ENCODE measurements at places on chromosomes 16 and 17. TPM values are rescaled to one million over a fixed set of nuclear protein-coding genes. Genes with fewer than 3 reads are reported as not detected.

GRCh38 chr17:20270369-20270768, 197.0 kb downstream of the LGALS9B start:
- DNase-seq = no peak

DNA sequence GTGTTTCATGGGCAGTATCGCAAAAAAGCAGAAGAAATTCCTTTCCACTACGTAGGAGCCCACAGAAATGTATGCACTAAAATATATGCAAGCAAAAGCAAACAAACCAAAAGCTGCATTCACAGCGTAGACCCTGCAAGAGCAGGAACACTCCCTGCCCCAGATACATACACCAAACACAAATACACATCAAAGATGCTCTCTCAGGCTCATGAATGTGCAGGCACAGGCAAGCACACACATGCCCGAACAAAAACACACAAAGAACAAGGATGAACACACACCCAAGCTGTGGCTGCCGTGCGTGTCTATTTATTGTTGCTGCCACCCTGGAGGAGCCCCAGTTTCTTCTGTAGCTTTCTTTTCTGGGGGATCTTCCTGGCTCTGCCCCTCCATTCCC, 1.7 kb downstream of the NUPR1 start:
- no peak for DNase-seq

Gene KRTAP1-5
- not detected for total RNA-seq

Gene PERCC1
- 0.31 TPM for total RNA-seq

- DNase-seq = no peak
Measured at GRCh38 chr16:67120025-67120424, 10.3 kb downstream of the PHAF1 start.

GRCh38 chr17:31216031-31216751, 80.8 kb downstream of the OMG start:
- no peak for DNase-seq

DNA sequence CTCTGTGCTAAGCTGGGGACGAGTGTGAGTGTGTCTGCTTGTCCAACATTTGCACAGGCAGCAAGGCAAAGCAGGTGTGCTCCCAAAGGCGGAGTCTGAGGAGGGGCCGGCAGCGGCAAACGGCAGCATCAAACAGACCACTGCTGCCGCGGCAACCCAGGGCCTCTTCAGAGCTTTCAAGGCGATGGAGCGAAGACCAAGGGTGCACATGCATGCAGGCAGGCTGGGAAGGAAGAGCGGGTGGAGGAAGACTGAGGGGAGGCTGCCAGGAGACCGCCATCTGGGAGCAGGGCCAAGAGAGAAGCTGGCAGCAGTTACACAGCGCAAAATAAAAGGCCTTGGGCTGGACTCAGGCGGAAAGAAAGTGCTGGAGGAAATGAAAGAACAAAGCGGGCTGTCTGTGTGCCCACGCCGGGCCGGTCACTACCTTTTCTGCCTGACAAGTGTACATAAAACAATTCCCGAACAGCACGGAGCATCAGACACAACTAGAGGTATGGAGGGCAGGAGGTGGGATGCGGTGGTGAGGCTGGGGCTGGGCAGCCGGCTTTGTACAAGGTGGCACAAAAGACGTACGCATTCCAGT, 8.5 kb downstream of the TIMM22 start:
- DNase-seq = no peak

Gene KRTAP16-1
- 0.15 TPM for total RNA-seq

DNA sequence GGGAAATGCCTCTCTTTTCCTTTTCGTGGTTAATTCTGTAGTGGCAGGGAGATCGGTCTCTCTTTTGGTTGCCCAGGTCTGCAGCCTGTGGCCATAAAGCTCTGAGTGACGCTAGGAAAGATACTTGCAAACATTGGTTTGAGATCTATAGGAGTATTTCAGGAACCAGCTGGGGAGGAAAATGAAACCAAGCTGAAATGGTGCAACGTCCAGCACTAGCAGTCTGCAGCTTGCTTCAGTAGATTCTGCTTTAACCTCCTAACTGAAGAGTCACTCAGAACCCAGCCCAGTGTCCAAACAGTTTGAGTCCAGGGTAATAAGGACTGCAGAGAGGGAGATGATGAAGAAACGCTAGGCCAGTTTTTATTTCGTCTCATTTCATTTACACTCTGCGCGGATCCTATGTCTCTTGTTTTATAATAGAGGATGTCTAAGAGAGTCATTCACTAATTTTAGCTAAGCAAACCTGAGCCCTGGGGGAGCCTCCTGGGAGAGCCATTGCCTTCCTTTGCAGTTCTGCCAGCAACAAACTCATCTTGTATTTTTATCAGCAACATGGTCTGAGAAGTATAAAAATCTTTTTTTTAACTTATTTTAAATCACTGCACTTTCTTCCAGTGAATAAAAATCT, 12.0 kb downstream of the SP2 start:
- no peak for DNase-seq

Gene MYH13
- total RNA-seq = not detected

GRCh38 chr16:694863-695354, 4.7 kb upstream of the WDR24 start:
- DNase-seq = no peak

- DNase-seq = no peak
Measured at GRCh38 chr17:29705386-29705785, 82.7 kb upstream of the CORO6 start.

DNA sequence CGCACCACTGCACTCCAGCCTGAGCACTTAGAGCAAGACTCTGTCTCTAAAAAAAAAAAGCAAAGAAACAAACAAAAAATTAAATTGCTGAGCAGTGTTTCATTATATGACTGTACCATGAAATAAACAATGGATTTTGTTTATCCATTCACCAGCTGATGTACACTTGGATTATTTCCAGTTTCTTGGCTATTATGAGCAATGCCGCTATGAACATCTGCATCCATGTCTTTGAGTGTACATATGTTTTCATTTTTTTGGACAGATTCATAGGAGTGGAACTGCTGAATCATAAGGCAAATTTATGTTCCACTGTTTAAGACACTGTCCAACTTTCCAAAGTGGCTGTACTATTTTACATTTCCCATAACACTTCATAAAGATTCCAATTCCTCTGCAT, 8.0 kb downstream of the RNF157 start:
- DNase-seq = no peak

DNA sequence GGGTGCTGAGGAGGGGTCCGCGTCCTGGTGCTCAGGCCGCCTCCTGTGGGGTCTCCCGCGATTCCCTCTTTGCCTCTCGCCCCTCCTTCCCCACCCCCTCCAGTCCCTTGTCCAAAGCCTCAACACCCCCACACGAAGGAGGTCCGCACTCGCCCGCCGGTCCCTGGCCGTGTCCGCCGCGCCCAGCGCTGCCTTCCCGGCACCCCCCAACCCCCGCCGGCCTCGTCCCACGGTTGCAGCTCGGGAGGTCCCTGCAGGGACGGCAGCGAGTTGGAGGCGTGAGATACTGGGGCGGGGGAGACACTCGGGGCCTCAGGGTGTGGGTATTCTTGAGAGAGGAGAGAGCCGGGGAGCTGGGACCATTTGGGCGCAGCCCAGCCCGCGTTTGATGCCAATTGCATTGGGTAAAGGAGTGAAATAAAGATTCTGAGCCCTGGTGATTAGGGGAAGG, 468 bp downstream of the FLYWCH2 start:
- peak; percentile 12 for DNase-seq

Gene ITGA2B
- total RNA-seq = 1.1 TPM

Gene LDHD
- total RNA-seq = 0.33 TPM

DNA sequence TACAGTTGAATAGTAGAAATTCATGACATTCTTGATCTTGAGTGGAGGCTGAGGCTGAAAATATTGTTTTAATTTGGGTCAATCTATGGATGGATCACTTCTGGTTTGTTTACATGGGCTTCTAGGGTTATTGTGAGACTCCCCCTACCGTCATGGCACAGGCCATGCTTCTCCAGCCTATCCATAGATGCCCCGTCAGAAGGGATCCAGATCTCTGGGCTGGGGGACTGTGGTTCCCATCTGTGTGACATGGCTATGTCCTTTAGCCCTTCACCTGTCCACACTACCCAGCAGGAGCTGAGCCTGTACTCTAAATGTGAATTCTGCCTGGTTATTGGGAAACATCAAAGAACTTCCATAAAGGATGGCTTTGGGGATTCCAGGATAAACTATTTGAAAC, 160.4 kb downstream of the ABCC12 start:
- no peak for DNase-seq

DNA sequence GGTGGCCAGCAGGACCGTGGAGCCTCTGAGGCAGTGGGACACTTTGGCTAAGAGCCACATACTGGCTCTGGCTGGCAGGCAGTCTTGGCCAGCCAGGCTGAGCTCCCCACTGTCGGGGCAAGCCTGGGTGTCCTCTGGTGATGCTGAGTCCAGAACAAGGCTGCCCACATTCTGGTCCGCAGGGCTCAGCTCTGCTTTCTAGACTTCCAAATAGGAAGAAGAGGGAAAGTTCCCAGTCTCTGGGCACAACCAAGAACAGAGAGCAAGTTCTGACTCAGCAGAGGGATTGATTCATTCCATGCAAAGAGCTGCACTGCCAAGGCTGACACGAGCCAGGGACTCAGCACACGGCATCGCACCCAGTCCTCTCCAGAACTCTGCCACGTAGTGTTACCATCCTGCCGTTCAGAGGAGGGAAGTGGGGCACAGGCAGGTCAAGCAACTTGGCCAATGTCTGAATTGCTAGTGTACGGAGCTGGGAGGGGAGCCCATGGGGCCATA, 58.9 kb downstream of the NOS2 start:
- no peak for DNase-seq

GRCh38 chr17:73122953-73123605, 30.6 kb upstream of the SLC39A11 start:
- DNase-seq = no peak

GRCh38 chr16:16121185-16121727, 102.0 kb downstream of the ABCC6 start:
- DNase-seq = no peak

- DNase-seq = no peak
Measured at GRCh38 chr17:59627274-59627673, 7.6 kb downstream of the CLTC start.

GRCh38 chr16:79601931-79602627, 1.5 kb upstream of the MAF start:
- DNase-seq = peak; percentile 90

DNA sequence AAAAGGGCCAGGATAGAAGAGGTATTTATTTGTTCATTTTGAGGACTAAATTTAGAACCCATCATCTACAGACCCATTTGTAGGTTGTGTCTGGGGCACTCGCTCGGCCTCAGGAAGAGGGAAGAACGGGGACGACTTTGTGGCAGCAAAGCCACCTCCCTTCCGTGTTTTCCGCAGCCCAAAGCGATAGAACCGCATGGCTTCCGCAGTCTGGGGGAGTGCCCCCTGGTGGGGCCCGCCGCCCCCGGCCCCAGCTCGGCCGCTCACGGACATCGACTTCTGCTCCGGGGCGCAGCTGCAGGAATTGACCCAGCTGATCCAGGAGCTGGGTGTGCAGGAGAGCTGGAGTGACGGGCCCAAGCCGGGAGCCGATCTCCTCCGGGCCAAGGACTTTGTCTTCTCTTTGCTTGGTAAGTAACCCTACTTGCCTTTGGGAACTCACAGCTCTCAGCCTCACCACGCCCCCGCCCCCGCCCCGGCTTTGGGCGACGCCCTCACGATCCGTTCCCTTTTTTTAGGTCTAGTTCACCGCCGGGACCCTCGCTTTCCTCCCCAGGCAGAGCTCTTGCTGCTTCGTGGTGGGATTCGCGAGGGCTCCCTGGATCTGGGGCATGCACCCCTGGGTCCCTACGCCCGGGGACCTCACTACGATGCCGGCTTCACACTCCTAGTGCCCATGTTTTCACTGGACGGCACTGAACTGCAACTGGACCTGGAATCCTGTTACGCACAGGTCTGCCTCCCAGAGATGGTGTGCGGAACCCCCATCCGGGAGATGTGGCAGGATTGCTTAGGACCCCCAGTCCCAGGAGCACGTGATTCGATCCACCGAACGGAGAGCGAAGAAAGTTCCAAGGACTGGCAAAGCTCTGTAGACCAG, 681 bp downstream of the TMEM102 start:
- DNase-seq = peak; percentile 66

- no peak for DNase-seq
Measured at GRCh38 chr17:80992077-80992947, 671 bp downstream of the CHMP6 start.

Gene ATXN2L
- total RNA-seq = 408 TPM

Gene SLC16A6
- 0.96 TPM for total RNA-seq

GRCh38 chr16:2244926-2245795, 6.2 kb downstream of the ECI1 start:
- DNase-seq = no peak

GRCh38 chr17:14038206-14038605, 31.1 kb upstream of the COX10 start:
- no peak for DNase-seq

DNA sequence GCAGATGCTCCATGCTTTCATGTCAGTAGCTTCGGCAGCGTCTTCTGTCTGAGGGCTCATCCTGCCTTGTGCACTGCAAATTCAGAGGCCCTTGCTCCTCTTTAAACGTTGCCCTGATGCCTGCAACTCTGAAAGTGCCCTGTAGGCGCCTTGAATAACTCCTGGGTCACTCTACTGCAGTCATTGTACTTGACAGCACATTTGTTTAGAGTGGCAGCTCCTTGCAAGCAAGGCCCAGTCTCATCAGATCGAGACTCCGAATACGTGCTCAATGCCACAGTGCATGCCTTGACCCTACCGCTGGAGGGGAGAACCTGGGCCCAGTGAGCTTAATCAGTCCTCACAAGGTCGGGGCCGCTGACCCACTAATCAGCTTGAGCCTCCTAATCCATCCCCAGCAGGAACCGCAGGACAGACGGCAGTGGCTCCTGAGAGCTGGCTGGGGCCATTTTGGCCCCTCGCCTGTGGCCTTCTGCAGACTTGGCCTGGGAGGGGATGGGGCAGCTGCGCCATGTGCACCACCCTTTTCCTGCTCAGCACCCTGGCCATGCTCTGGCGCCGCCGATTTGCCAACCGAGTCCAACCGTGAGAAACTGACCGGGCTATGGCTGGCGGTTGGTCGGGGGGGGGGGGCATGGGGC, at the start of gene PRCD:
PRCD (plus strand) TSS at position 414 of the 641 bp plus-strand sequence; CDS start at position 512, 98 bp downstream.
- no peak for DNase-seq

Gene GPR142
- not detected for total RNA-seq

Gene HCRT
- not detected for total RNA-seq

DNA sequence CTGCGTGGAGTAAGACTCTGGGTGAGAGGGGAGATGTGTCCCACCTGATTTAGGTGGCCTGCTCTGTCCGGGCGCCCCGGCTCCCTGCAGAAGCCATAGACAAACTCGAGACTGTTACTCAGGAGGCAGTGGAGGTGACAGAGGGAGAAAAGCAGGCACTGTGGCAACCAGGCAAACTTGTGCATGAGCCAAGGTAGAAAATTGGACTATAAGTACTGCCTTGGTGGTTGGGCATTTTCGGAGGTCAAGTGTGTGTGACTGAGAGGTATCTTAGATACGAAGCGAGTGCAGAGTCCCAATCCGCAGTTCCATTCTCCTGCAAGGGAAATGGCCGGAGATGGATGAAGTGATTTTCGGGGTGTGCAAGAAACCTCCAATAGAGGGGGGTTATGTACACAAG, 27.1 kb upstream of the SPACA3 start:
- DNase-seq = no peak

DNA sequence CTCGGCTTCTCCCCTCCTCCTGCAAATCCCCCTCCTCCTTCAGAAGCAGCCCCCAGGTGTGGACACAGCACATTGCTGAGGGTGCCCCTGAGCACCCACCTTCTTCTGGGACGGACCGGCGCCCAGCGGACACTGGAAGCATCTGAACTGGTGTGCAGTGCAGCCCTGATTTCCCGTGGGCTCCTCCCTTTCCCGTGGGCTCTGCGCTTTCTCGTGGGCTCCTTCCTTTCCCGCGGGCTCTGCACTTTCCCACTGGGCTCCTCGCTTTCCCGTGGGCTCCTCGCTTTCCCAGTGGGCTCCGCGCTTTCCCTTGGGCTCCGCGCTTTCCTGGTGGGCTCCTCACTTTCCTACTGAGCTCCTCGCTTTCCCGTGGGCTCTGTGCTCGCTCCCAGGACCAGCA, 32.6 kb upstream of the ACSF3 start:
- DNase-seq = no peak
